AG09309 (cell line): ENCODE measurements at places on chromosomes 5 and 9.

DNA sequence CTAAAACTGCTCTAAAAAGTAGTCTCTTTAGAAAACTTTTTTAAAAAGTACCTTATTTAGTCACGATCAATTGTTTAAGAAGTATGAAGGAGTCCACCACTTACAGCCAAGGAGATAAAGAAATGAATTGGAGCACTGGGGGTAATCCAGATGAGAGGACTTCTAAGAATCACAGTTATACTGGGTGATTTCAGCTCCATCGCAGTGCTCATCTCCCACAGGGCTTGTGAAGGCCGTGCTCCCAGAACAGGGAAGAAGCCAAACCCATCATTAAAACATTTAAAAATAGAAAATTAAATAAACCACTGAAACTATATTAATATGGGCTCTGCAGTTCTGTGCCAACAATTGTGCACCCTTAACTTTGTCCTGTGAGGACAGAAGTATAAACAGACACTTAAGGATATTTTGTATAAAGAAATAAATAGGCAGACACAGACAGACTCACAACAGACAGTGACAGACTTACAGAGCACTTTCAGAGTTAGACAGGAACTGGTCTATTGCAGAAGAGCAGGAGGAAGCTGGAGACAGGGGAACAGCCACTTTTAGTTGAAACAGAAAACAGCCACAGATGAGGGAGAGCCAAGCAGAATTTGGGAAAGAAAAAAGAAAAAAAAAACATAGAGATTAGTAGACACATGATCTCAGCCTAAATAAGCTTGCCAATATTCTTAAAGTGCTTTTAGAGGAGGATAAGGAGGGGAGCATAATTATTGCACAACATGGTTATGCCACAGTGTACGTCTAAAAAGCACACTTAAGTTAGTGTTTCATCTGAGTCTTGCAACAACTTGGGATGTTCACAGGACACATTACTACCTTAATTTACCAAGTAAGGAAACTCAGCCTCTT lies 81.8 kb downstream of the FBXO38 start:
- DNase-seq = no peak

GRCh38 chr9:106947106-106947900 lies 84.3 kb downstream of the ZNF462 start:
- DNase-seq = no peak

GRCh38 chr9:94097788-94098414 lies 13.6 kb downstream of the PTPDC1 start:
- peak; percentile 83 for DNase-seq

DNA sequence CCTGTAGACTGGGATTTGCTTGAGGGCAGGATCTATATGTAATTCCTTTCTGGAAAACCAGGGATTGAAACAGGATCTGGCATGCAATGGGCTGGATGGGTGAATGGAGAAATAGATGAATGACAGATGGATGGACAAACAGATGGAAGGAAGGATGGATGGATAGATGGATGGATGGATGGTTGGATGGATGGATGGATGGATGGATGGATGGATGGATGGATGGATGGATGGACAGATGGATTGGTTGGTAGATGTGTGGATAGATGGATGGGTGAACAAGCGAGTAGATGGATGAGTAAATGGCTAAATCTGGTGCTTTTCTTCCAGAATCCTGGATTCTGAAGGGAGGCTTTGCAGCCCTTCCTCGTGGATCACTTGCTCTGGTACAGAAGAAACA lies 162.5 kb upstream of the SMIM23 start:
- DNase-seq = no peak

DNA sequence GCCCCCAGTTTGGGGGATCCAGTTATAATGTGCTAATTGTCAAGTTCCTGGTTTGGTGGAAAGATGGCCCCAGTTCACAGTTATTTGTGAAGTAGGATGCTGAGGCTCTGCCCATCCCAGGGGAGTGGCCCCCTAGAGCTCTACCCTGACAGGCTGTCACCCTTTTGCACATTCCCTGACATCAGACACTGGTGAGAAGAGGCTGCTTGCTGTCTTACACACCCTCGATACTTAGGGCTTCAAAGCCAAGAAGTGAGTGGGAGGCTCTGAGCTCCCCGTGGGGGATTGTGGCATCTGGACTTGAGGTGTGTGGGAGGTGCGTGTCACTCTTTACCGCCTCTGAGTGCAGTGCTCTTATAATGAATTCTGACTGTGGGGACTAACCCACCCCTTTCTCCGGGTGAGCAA lies 168.5 kb downstream of the DOCK2 start:
- no peak for DNase-seq

DNA sequence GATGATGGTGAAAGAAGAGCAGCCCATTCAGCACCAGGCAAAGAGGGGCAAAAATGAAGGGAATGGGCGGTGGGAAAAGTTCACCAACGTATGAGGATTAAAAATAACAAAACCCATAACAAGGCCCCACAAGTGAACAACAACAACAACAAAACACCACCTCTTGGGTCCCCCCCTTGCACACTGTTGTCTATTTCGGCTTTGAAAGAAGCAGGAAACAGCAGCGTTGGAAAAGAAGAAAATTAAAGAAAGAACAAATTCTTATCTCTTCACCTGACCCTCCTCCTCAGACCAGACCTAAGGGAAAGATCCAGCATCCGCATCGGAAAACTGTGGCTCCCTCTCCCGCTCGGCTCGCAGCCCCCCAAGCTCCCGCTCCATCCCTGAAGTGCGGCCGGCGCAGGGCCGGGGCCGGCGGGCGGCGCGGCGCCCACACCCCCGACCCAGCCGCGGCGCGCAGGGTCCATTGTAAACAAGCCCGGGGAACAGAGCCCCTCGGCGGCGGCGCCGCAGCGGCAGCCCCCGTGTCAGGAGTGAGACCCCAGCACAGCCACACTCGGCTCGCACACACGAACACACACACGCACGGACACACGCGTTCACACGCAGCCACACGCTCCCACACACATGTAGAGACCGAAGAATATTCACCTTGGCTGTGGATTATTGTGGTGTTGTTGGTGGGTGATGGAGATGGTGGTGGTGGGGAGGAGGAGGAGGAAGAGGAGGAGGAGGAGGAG lies 535 bp downstream of the RFX3 start:
- no peak for DNase-seq

DNA sequence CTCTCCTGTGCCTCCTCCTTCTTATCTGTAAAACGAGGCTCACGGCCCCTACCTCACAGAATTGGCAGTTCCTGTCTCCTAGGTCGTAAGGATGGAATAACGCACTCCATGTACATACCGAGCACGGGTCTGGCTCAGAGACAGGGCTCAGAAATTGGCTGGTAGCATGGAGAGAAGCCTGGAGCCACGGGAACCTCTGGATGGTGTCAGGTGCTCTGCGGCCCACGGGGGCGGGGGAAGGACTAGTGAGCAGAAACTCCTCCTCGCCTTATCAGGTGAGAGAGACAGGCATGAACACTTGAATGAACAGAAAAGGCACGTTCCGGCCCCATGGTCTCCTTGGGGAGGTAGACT lies 15.4 kb upstream of the C5orf47 start:
- DNase-seq = no peak

- DNase-seq = no peak
These were observed 35.9 kb downstream of the FBXW2 start for GRCh38 chr9:120757026-120757913.

- no peak for DNase-seq
These were observed 30.1 kb upstream of the PRDM12 start for GRCh38 chr9:130634191-130634768.

DNA sequence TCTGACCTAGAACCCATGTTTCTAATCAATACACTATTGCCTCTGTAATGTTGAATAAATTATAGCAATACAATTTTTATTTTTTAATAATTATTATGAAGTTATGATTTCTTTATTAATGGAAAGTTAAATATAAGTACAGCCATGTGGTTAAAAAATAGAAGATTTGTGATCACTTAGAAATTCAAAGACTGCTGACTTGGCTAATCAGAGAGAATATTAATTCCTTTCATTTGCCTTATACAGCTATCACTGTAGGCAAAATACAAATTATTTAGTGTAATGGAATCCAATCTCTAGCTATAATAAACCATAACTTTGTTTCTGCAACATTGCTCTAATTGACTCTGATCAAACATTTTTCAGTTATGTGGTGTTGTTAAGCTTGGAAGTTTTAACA lies 255.0 kb upstream of the TAS2R1 start:
- no peak for DNase-seq

- no peak for DNase-seq
These were observed 101.5 kb upstream of the BOD1 start for GRCh38 chr5:173717959-173718358.
